ENCODE measurements at places on chromosomes 6 and 20.

DNA sequence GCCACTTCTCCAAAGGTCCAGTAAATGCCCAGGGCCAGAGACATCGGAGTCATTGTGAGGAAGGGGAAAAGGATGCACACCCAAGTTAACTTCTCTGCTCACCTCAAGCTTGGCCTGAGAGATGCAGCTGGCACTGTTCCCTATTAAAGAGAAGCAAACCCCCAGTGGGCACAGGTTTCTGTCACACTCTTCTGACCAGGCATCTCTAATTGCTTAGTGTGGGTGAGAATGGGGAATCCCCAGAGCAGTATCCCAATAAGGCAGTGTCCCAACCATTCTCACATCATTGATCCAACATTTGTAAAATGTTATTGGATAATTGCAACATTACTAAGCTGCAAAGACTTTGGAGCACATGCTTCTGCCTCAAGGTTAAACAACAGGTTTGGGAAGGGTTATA is 232.3 kb downstream of the ADGRG6 start:
- DNase-seq, result no peak

DNA sequence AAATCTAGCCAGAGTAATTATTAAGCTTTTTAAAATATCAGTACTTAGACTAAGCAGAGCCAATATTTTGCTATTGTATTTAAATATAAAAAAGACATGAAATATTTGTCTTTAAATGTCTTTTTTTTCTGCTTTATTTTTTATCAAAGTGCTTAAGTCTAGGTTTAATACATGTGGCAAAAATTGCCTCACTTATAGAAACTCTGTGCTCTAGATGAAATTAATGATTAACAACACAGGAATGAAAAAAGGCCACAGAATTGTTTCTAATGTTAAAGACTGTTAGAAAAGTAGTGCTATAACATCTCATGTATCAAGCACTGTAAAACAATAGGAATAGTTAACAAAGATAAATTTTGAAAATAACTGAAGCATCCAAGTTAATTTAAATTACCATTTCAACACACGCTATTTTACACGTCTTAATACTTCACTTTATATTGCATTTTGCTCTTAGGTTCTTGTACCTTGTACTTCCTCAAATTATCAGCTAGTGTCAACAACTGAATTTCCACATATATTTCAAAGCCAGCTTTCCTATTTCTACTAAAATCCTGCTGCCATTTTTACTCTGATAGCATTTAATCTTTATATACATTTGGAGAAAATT is 1515.1 kb downstream of the HACE1 start:
- no peak for DNase-seq

GRCh38 chr6:134961366-134961765 is 11.5 kb upstream of the ALDH8A1 start:
- DNase-seq, result no peak

DNA sequence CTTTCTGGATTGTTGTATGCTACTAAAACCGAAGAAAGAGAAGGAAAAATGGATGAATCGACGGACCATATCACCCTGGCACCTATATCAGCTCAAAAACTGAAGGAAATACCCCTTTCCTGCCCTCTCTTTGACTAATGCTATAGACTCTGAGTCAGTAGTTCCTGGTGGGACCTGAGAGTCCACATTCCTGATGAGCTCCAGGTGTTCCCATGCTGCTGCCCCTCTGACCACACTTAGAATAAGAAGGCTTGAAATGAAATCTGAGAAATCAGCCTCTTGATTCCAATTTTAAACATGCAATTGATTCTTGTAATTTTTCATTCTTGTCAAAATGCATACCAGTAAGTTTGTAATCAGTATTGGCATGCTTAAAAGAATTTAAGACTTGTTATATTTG is 75.2 kb downstream of the PRL start:
- no peak for DNase-seq
